ENCODE measurements at places on chromosomes 2 and 18.

GRCh38 chr2:60605866-60606265 lies 52.4 kb upstream of the BCL11A start:
- no peak for DNase-seq

GRCh38 chr2:185782223-185782769 lies 43.7 kb downstream of the FSIP2 start:
- no peak for DNase-seq

- no peak for DNase-seq
Observed at GRCh38 chr18:14937271-14937670, 189.3 kb downstream of the ANKRD30B start.

DNA sequence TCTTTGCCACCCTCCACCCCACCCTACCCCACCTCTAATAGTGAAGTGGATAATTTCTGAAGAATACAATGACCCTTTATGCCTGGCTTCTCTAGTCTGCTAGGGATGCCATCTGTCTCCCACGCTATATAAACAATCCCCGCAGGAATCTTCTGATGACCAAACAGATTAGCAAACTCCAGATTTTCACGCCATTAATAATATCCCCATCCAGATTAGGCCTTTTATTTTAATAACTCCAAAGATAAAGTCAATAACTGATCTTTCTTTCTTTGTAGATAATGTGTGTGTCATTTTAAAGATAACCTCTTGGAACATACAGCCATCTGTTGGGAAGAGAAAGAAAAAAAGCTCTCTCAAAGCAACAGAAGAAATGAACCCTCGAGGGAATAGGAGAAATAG lies 47.9 kb upstream of the CCDC150 start:
- DNase-seq = no peak

- DNase-seq = no peak
Observed at GRCh38 chr2:132609101-132609890, 60.7 kb downstream of the LYPD1 start.

DNA sequence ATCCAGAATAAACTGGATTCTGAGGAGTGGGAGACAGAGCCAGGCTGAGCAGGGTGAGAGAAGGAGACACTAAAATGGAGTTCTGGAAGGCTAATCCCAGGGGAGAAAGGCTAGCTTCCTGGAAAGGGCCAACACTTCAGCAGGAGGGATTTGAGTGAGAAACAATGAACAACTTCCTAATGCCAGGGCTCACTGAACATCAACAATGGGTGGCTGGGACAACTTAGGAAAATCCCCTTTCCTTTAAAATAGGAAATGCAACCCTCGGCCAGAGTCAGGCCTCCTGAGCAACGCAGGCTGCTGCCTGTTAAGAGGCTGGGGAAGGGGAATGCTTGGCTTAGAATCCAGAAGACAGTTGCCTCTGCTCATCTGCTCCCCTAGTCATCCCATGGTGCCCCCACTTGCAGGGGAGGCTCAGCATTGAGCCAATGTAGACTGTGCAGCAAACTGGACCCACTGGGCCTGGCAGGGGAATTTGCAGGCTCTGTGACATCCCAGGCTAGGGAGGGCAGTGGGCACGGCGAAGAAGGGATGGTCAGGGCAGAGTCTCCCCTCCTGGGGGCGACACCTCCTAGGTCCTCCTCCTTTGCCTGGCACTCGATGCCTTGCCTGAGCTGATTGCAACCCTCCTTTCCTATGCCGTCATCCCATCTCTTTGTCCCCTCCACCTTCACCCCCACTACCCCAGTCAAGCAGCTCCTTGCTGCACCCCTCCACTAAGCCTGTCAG lies 182.5 kb downstream of the TNS1 start:
- DNase-seq = no peak

GRCh38 chr2:240467149-240467642 lies 31.7 kb downstream of the GPC1 start:
- DNase-seq = no peak

GRCh38 chr2:178830451-178830850 lies 23.2 kb upstream of the TTN start:
- no peak for DNase-seq

DNA sequence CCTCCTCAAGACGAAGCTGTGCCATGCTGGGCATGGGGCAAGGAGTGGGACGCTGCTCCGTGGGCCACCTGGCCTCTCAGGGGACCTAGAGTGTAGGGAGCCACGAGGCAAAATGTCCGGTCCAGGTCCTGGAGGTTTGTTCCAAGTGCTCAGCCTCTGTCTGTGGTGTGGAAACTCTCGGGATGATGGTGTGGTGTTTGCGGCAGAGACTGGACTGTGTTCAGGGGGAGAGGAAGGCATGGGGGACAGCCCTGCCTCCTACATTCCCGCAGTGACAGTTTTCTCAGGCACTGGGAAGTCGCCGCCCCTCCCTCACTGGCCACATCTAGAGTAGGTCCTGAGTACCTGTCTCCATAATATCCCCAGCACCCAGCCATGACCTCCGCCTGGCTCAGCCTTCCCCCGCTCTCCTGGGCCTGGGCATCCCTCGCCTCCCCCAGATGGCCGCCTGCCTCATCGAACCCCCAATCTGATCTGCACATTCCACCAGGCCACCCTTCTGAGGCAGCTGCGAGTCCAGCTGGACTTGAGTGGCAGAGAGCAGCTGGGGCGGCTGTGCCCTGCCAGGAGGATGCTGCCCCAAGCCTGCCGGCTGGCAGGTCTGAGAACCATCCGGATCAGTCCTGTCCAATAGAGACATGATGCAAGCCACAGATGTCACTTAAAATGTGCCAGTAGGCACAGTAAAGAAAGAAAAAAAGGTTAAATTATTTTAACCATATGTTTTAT lies 6.2 kb downstream of the KCNIP3 start:
- DNase-seq = no peak

GRCh38 chr2:3747032-3747654 lies 43.8 kb downstream of the DCDC2C start:
- DNase-seq = no peak

GRCh38 chr18:2316751-2317696 lies 254.3 kb downstream of the METTL4 start:
- DNase-seq = no peak

- DNase-seq = no peak
Observed at GRCh38 chr2:33292063-33292462, 184.4 kb upstream of the RASGRP3 start.

DNA sequence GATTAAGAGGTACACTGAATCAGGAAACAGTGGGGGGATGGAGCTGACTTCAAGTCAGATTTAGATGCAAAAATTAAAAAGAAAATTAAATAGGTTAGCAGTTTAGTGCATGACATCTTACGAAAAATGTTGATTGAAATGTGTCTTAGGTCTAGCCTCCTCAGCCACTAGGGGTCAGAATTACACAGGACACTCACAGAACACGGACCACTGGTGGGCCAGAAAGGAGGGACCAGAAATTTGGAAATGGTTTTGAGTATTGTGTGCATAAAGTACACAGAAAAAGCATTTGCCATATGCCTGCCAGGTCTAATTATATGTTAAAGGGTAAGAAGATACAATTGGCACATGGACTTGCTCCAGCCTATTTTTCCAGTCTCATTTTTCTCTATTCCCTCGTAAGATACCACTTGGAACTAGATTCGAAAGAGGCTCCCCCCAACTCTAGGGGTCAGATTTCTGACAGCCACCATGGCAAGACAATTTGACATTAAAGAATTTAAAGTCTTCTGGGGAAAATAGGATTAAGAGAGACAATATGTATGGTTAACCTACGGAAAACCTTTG lies 550.2 kb upstream of the SETBP1 start:
- DNase-seq = peak; percentile 14

- DNase-seq = no peak
Observed at GRCh38 chr18:56475250-56475649, 163.1 kb downstream of the TXNL1 start.

DNA sequence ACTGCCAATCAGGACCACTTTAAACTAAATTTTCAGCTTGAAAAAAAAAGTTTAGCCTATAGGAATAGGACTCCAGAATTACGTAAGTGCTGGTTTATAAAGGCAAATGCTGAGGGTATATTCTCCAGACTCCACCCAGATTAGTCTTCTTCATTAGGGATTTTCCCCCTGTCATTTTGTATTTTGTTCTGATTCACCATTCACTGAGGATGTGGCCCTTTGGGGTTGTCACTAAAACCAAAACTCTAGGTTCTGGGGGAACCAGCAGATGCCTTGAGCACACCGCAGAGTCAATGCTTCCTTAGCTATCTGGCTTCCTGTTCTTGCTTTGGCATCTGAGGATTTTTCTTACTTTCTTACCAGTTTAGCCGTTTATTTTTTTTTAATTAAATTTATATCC lies 10.5 kb downstream of the SCYGR4 start:
- DNase-seq = no peak

Data from AG08396 (cell line).